ENCODE measurements at places on chromosomes 16 and 17.

DNA sequence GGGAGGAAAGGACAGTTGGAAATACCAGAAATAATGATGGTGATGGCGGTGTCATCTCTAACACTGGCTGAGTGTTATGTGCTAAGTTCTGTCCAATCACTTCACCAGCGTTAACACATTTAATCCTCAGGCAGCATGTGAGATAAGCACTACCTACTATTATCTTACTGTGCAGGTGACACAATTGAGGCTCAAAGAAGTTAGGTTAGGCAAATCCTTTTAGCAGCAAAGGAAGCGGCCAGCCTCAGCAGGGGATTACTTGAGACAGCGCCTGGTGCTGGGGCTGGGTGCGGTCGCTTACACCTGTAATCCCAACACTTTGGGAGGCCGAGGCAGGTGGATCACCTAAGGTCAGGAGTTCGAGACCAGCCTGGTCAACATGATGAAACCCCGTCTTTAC, 18.7 kb upstream of the DHX8 start:
- no peak for DNase-seq

- no peak for DNase-seq
Measured at GRCh38 chr16:48157794-48158193, 2.0 kb upstream of the ABCC12 start.

- DNase-seq, result no peak
Measured at GRCh38 chr17:55996826-55997225, 156.4 kb upstream of the ANKFN1 start.

- DNase-seq, result no peak
Measured at GRCh38 chr16:88706965-88707826, 893 bp downstream of the CTU2 start.

- DNase-seq, result no peak
Measured at GRCh38 chr17:42474276-42474675, 15.6 kb downstream of the ATP6V0A1 start.

DNA sequence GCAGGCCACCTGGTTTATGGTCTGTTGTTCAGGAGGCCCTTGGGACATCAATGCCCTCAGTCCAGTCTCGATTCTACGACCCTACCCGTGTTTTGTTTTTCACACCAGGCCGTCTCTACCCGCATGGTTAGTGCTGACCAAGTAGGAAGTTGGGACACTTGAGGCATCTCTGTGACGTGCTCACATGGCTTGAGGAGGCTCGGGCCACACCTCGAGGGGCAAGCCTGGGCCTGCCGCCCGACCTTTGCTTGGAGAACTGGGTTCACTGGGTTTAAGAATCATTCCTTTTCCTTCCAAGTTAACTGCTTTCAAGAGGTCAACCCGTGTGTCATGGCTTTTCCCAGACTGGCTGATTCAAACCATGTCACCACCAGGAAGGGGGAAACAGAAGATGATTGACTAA, 86.8 kb downstream of the CMIP start:
- DNase-seq, result no peak

DNA sequence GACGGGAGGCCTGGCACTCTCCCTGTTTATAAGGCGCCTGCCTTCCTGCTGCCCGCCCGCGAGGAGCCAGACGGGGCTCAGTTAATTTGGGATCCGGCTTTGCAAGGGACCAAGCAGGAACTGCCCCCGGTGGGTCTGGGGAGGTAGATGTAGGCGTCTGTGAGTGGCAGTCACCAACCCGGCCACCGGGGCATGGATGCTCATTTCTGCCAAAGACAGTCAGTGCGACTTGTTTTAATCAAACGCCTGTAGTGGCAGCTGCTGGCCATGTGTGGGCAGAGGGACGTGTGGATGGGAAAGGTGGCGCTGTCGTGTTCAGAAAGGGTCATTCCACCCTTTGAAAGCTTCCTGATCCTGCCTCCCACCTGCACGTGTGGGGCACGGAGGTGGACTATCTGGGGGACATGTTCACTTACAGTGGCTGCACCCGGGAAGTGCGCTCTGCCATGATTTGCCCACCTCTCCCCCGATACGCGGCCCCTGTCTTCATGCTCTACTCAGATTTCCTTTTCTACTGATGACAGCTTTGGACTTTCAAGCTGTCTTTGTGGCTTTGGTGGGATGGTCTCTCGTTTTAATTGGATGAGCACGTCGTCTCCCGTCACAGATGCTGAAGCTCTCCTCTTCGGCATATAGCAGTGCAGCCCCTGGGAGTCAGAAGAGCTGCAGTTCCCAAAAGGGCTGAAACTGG, 60.3 kb upstream of the CIBAR2 start:
- peak; percentile 71 for DNase-seq

- no peak for DNase-seq
Measured at GRCh38 chr16:66528294-66528693, 21.6 kb downstream of the TK2 start.

GRCh38 chr16:84881702-84882521, 62.1 kb downstream of the CRISPLD2 start:
- DNase-seq, result no peak

GRCh38 chr17:58302171-58302918, 21.6 kb upstream of the MPO start:
- no peak for DNase-seq

- no peak for DNase-seq
Measured at GRCh38 chr16:23867566-23867965, 31.8 kb downstream of the PRKCB start.

DNA sequence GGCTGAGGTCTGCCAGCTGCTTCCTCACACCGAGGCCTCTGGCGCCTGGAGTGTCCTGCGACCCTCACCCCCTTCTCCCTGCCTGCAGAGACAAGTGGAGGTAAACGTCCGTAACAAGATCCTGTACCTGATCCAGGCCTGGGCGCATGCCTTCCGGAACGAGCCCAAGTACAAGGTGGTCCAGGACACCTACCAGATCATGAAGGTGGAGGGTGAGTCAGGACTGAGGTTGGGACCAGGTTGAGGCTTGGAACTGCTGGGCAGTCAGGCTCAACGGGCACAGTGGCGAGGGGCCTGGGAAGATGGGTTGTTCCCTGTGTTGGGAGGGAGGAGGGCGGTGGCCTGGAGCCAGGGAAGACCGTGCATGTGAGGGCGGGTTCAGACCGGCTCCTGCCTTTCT, 4.8 kb downstream of the HGS start:
- no peak for DNase-seq

DNA sequence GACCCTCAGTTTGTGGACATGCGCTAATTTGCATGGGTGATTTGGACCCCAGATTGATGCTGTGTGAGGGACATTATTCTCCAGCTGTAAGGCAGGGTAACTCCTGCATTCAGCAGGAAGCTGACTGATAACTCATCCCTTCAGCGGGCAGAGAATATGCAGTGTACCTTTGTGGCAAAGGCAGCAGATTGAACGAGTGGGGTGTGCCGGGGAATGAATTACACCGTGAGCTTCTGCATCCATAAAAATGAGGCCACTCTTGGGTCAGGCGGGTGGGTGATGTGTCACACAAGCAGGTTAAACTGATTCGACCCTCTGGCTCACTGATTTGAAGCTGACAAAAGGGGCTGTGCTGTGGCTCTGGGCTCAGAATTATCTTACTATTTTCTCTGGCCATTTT, 128.9 kb upstream of the PMFBP1 start:
- no peak for DNase-seq

DNA sequence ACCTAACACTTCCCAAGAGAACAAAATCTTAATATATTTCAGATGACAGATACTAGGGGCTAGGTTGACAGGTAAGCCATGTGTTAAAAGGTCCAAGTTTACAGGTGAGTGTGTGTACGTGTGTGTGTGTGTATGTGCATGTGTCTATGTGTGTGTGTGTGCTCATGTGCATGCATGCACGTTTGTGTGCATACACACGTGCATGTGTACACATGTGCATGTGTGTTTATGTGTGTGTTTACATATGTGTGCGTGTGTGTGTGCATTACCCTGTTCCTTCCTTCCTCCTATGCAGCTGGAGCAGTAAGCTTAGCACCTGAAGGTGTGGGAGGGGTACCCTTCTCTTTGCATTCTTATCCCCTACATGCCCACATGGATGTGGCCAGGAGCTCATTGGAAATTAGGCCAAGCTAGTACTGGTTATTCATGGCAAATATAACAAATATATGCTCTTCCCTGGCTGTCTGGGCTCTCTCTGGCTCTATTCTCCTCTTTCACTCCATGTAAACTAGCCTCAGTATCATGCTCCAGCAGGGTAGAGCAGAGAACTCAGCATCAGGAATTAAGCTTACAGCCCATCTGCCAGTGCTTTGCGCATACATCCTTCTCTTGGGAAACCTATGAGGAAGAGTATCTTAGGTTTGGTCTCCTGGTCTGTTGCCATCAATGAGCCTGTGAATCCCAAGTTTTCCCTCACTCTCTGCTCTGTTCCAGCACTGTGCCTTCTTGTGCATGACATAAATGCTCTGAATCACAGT, 258.0 kb upstream of the MYOCD start:
- DNase-seq, result no peak

- peak; percentile 78 for DNase-seq
Measured at GRCh38 chr16:50265260-50265659, 1.1 kb upstream of the ADCY7 start.

- DNase-seq, result no peak
Measured at GRCh38 chr17:47207143-47208067, 1.7 kb upstream of the MYL4 start.

DNA sequence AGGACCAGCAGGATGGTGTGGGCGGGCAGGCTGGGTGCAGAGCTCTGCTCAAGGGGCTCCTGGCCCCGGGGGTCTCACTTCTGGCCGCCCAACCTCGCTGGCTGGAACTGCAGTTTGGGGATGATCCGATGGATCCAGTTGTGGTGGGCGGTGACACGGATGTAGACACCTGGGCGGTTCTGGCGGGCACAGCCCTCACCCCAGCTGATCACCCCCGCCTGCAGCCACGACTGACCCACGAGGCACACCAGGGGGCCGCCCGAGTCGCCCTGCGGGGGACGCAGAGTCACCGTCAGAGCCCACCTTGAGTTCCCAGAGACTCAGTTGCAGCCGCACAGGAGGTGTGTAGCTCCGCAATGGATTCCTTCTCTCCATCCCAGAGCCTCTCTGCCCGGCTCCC, 7.5 kb downstream of the PRSS27 start:
- no peak for DNase-seq

DNA sequence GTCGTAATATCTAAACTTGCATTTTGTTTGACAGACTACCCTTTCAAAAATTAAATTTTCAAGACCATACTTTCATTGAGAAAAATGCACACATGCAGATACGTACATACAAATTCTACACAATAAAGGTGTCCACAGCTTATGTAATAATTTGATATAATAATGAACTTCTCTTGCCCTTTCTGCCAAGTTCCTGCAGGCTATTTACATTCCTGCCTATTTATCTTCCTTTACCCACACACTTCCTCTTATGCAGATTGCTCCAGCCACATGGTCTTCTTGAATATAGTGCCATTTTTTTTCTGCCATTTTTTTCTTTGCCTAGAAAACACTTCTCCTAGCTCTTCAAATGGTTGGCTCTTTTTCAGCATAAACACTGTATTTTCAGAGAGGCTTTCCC, 826.9 kb upstream of the CDH8 start:
- DNase-seq, result no peak

DNA sequence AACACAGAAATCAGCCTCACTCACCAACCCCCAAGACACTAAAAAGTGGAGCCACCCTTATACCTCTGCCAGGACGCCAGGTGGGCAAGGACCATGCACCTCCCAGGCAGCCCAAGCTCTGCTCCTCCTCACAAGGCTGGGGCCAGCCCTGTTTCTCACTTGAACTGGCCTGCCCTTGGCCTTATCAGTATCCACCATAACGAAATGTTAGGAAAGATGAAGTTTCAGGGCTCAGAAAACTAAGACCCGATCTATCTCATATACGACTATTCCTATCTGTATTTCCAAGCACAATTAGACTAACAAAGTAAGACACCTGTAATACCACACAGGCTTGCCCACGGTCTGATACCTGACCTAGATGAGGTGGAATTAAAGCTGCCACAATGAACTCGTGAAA, 6.9 kb downstream of the FBXO31 start:
- no peak for DNase-seq

- DNase-seq, result no peak
Measured at GRCh38 chr17:6233856-6234255, 163.7 kb downstream of the WSCD1 start.

- no peak for DNase-seq
Measured at GRCh38 chr16:57229079-57229478, 16.0 kb upstream of the ARL2BP start.

GRCh38 chr17:67633751-67634211, 84.0 kb upstream of the NOL11 start:
- no peak for DNase-seq
